ENCODE measurements at places on chromosomes 2 and 18. TPM values are rescaled to one million over a fixed set of nuclear protein-coding genes. Genes with fewer than 3 reads are reported as not detected.

The C2orf80 gene
- 28.1 TPM for polyA plus RNA-seq

The STK39 gene
- 99.3 TPM for polyA plus RNA-seq

The GLI2 gene
- 0.19 TPM for polyA plus RNA-seq

The UGT1A3 gene
- not detected for polyA plus RNA-seq

The GCG gene
- not detected for polyA plus RNA-seq

The ZEB2 gene
- 9.3 TPM for polyA plus RNA-seq

The FSHR gene
- polyA plus RNA-seq: not detected

The ALLC gene
- 0.78 TPM for polyA plus RNA-seq

The ALK gene
- polyA plus RNA-seq: 0.49 TPM

The DPP4 gene
- 0.11 TPM for polyA plus RNA-seq

The EML6 gene
- polyA plus RNA-seq: 7.3 TPM

The SERPINB11 gene
- not detected for polyA plus RNA-seq

The LRRC30 gene
- polyA plus RNA-seq: not detected

The SERPINB7 gene
- not detected for polyA plus RNA-seq

The DIPK1C gene
- 0.60 TPM for polyA plus RNA-seq

The MYO5B gene
- polyA plus RNA-seq: 0.38 TPM

The XRCC5 gene
- polyA plus RNA-seq: 357 TPM

The TMEM198 gene
- 0.97 TPM for polyA plus RNA-seq

The PAIP2B gene
- 1.2 TPM for polyA plus RNA-seq

The KRTCAP3 gene
- polyA plus RNA-seq: 12.7 TPM

The HJURP gene
- polyA plus RNA-seq: not detected

The UGT1A4 gene
- polyA plus RNA-seq: not detected

The VSNL1 gene
- 442 TPM for polyA plus RNA-seq

The TMEM200C gene
- 1.1 TPM for polyA plus RNA-seq

The PLA2R1 gene
- 4.9 TPM for polyA plus RNA-seq

The SKOR2 gene
- polyA plus RNA-seq: 10.3 TPM

The KIF3C gene
- polyA plus RNA-seq: 81.1 TPM

The HOXD12 gene
- polyA plus RNA-seq: not detected

The CAPN13 gene
- polyA plus RNA-seq: not detected

The TGFA gene
- 0.55 TPM for polyA plus RNA-seq

The HRH4 gene
- not detected for polyA plus RNA-seq

The DAW1 gene
- polyA plus RNA-seq: not detected

The PROC gene
- not detected for polyA plus RNA-seq

The ACADL gene
- polyA plus RNA-seq: 0.36 TPM

The PDCD1 gene
- polyA plus RNA-seq: not detected

The CRYGD gene
- 0.42 TPM for polyA plus RNA-seq

The PLEK gene
- 0.19 TPM for polyA plus RNA-seq

The ANKRD30B gene
- 2.1 TPM for polyA plus RNA-seq

The CCDC141 gene
- 6.1 TPM for polyA plus RNA-seq

The ANKRD23 gene
- polyA plus RNA-seq: 2.2 TPM

The MARCHF4 gene
- polyA plus RNA-seq: 0.17 TPM

The DQX1 gene
- polyA plus RNA-seq: 2.3 TPM

The PPIL3 gene
- polyA plus RNA-seq: 58.3 TPM

The CHRNA1 gene
- polyA plus RNA-seq: not detected

The BOLL gene
- 1.8 TPM for polyA plus RNA-seq

The ACMSD gene
- not detected for polyA plus RNA-seq

The ITGB6 gene
- not detected for polyA plus RNA-seq

The GRHL1 gene
- polyA plus RNA-seq: 0.88 TPM

The SRD5A2 gene
- polyA plus RNA-seq: not detected

The QPCT gene
- polyA plus RNA-seq: not detected

The DSG4 gene
- polyA plus RNA-seq: not detected

The GPR55 gene
- not detected for polyA plus RNA-seq

The SALL3 gene
- 0.31 TPM for polyA plus RNA-seq

The PID1 gene
- 2.9 TPM for polyA plus RNA-seq

The EN1 gene
- not detected for polyA plus RNA-seq

The CFC1 gene
- 0.39 TPM for polyA plus RNA-seq

The UGT1A8 gene
- polyA plus RNA-seq: not detected

The NFATC1 gene
- polyA plus RNA-seq: 0.91 TPM
